ENCODE measurements at places on chromosomes 3 and 15.

DNA sequence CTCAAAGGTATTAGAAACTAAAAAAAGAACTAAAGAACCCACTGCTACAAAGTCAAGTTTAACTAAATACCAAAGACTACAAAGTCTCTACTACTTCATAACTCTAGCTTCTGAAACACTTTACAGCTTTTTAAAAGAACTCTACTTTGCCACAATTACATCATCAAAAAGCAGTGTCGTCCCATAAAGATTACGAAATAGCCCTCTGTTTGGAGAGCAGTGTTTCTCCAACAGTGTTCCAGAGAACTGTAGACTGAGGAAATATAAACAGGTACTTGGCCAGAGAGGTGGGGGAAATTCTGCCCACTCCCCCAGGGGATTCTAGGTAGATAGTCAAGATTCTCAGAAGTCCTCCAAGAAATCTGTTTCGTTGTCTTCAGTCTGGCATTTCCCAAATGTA, 225.6 kb downstream of the PDZRN3 start:
- no peak for DNase-seq

- DNase-seq, result no peak
Measured at GRCh38 chr3:62225051-62225450, 148.3 kb downstream of the FEZF2 start.

DNA sequence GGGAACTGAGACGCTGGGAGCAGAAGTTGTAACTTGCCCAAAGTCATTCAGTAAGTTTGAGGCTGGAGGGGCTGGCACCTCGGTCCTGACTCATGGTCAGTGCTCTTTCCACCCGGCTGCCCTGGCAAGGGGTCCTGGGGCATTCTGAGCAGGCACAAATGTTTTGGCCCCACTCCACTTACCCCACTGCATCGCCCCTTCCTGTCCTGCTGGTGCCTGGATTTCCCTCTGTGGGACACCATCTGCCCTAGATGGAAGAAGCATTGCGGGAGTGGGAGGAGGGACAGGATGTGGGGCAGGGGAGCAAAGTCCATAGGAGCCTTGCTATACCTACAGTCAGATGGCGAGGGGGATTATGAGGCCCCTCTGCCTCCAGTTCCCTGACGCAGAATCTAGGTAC, 4.5 kb downstream of the CORO2B start:
- no peak for DNase-seq

- DNase-seq, result no peak
Measured at GRCh38 chr3:36814776-36815175, 50.4 kb upstream of the DCLK3 start.

DNA sequence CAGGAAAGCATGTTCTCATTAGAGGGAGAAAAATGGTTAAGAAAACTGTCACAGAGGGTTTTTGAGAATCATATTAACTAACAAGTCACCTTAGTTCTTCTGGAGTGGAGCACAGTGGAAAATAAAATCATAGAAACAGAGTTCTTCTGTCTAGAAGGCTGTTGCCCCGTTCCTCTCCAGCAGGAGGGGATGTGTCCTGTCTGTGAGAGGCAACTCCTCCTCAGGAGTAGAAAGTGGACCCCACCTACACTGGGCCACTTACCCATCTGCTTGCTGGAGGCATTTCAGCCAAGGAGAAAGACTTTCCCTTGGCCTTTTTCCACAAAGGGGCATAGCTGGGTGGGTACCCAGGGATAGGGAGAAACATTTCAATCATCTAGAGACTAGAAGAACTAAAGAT, 106.6 kb downstream of the SSR3 start:
- no peak for DNase-seq

GRCh38 chr3:17057321-17057720, 172.6 kb downstream of the PLCL2 start:
- no peak for DNase-seq

DNA sequence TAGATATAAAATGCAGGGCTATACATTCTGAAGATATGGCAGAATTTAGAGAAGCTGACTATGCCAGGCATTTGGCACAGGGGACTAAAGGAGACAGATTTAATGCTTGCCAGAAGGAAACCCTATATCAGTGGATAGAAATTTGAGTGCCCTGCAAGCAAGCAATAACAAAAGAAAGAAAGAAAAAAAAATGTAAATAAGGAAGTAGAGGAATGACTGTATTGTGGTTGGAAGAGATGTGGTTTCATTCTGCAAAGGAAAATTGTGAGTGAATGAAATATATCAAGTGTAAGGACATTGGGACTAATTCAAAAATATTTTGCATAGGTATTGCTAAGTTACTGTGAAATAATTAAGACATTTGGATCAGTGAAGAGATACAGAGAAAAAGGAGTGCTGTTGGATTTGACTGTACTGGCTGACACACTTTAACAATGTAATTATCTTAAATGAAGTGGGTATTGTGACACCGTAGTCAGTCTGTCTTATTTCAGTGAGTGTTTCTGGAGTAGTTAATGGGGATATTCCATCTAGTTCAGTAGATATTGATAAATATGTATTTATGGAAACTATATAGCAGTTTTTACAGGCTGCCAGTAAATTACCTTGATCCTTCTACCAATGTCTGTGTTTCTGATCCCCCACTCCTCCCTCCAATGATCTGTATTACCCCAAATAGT, 418.2 kb downstream of the CNTN4 start:
- DNase-seq, result no peak

DNA sequence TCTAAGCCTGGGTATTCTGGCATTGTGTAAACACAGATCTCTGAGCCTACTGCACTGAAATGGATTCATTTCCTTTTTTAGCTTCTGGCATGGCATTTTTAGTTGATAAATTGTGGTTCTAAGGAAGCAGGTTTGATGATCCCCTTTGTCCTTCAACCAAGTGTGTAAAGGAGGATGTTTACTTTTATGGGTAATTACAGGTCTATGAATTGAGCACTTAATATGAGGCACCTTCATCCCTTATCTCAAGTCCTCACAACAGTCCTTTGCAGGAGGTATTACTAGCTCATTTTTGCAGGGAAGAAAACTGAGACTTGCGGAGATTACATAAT, 30.8 kb upstream of the ZBTB38 start:
- DNase-seq, result no peak

- peak; percentile 14 for DNase-seq
Measured at GRCh38 chr3:127831723-127832172, 9.4 kb upstream of the MGLL start.

DNA sequence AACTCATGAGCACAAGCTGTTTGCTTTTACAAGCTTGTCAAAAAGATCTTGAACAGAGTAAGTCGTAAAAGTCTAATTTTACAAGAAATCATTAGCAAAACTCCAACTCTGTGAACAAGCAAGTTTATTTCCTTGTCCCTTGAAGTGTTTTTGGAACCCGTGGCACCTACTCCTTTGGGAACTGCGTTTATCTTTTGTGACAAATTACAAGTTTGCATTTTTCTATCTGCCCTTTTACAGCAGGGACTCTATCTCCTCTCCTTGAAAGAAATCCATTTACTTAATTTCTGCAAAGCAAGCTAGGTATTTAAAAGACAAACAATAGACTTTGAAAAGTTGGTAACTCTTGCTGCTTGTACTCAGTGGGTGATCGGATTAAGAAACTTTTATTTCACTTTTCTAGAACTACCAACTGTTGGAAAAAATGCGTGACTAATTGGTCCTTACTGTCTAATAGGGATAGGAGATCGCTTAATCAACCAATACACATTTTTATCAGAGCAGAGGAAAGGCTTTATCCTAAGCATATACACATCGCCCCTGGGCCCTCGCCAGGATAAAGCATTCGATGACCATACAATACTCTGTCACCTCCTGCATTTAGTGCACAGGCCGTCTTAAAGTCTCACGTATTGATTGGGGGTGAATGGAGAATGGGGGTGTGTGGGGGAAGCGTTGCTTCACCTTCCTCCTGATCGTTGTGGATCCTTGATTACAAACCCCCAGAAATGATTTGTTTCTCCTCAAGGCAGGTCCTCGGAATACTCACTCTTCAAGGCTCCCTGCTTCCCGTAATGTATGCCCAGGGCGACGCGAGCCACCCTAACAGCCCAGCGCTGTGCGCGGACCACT, 1.7 kb downstream of the PRTG start:
- DNase-seq, result no peak

- DNase-seq, result no peak
Measured at GRCh38 chr15:40100123-40100946, 8.3 kb downstream of the BMF start.

GRCh38 chr3:141860766-141861513, 15.5 kb upstream of the ATP1B3 start:
- no peak for DNase-seq

DNA sequence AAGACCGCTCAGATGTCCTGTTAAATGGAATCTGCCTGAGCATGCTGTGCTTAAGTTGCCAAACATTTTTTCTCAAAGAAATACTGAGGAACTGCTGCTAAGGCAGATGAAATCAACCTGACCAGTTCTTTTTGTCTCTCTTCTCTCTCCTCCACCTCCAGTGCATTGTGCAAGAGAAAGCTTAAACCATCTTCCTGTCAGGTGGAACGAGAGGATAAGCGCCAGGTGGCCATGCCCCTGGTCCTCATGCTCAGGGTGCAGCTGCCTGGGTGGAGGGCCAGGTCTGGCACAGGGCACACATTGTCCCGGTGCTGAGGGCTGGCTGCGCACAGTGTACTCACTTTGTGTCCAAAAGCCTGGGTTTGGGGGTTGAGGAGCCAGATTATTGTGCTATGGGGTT, 176.2 kb upstream of the TP63 start:
- no peak for DNase-seq

DNA sequence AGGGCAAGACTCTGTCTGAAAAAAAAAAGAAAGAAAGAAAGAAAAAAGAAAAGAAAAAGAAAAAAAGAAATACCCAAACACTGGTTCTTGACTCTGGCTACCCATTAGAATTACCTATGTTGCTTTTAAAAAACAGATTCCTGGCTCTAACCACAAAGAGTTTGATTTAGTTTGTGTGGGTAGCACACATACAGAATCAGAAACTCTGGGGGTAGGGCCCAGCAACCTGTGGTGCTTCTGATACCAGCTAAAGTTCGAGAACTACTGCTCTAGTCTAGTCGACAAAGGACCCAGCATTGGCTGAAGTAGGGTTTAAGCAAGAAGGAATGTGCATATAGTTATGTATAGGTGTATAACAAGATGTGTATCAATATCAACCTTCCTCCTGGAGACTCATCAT, 392.7 kb downstream of the EFHB start:
- no peak for DNase-seq

DNA sequence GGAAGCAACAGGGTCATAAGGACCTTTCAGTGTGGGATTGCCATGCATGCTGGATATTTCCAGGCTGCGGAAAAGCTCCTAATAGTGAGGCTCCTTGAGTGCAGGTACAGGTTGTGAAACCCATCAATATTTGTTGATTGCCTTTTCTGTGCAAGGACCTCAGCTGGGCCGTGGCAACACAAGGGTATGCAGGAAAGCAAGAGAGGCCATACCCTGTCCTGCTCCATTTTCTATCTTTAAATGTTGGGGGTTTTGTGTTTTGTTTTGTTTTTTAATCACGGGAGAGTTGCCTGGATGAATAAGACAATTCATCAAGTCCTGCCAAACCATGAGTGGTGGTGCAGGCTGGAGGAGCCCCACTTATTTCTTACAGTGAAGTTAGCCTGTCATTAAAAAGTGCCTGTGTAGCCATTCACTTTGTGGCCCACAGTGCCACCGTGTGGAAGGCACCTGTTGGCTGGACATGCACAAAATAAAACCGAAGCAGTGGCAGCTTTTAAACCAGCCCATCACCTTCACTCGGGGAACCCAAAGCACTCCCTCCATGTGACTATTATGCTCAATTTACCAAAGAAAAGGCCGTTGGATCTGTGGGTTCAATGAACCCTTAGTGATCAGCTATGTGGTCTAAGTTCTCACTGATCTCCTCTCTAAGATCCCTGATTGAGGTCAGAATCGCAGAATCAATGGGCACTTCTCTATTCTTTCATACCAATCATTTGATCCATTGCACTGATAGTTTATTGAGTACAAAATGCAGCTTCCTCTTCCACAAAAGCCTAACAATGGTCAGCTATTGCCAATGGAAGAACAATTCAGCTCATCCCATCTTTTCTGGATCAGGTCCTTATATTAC, 42.2 kb downstream of the CLDN18 start:
- DNase-seq, result no peak

DNA sequence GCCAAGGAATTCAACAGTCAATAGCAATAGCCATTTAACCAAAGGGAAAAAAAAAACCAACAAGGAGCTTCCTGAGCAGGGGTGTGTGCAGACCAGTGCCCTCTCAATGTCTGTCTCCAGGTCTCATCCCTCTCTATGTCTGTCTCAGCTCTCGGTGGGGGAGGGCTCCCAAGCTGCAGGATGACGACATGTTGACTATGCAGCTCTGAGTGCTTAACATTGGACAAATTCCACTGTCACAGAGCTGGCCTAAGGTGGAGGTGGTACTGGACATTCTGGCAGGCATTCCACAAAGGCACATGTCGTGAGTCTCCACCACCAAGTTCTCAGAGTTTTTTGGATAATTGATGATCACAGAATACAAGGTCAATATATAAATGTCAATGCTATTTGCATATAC, 2.0 kb upstream of the CAPN7 start:
- no peak for DNase-seq

DNA sequence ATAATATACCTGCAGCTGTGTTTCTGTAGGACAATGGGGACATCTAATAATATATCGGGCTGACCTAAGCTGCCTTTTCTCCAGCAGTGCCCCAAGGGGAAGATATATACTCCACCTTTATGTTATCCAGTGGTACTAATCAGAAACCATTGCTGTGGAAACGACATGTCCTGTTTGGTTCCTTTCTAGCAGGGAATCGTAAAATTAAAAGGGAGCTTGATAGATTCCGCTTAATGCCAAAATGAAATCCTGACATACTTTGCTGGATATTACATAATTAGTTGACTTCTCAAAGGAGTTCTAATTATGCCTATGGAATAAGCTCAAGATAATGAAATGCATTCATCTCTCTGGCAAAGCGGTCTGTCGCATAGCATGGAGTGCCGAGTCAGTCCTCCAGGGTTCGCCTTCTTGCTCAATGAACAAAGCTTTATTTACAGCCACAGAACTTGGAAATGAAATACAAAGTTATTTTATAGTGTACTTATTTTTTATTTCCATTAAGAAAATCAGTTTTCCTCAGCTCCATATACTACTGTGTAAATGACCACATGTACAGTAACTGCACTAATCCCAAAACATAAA, 262.8 kb downstream of the LRTM1 start:
- DNase-seq, result no peak

- DNase-seq, result no peak
Measured at GRCh38 chr3:152365126-152365525, 96.4 kb downstream of the MBNL1 start.

- no peak for DNase-seq
Measured at GRCh38 chr3:51386159-51386851, 1.2 kb downstream of the MANF start.

- DNase-seq, result no peak
Measured at GRCh38 chr15:91281947-91282346, 181.9 kb downstream of the SV2B start.

Measured in stimulated activated CD4-positive, alpha-beta T cell treated with anti-CD3 and anti-CD28 coated beads, Interleukin-12 subunit alpha, Interleukin-12 subunit beta, amount 100 ng/mL, for 48 hours (primary cell).